Daoy (cell line): ENCODE measurements at places on chromosomes 5 and 9. TPM values are rescaled to one million over a fixed set of nuclear protein-coding genes. Genes with fewer than 3 reads are reported as not detected.

Gene LCN1
- not detected in 2 replicates for total RNA-seq

Gene SLC25A48
- total RNA-seq, result not detected in 2 replicates

Gene PCDHAC2
- 1.2 and 1.3 TPM in 2 replicates for total RNA-seq

Gene HSD17B3
- not detected in 2 replicates for total RNA-seq

Gene TSLP
- 0.03 TPM in 1 of 2 replicates, not detected in the other for total RNA-seq

Gene KCNV2
- total RNA-seq, result not detected in 2 replicates

Gene PFN3
- not detected in 2 replicates for total RNA-seq

Gene DDX4
- total RNA-seq, result not detected in 2 replicates

Gene PCDHA5
- total RNA-seq, result 0.39 and 0.69 TPM in 2 replicates

Gene PCDH1
- total RNA-seq, result 2.7 and 4.1 TPM in 2 replicates

Gene WASHC1
- 3.8 and 8.8 TPM in 2 replicates for total RNA-seq

- DNase-seq, result peak; percentile 22
Measured at GRCh38 chr9:6024035-6024554, 8.7 kb upstream of the RANBP6 start.

- peak; percentile 88 for DNase-seq
Measured at GRCh38 chr5:17379100-17379951, 118.7 kb upstream of the TAF11L2 start.

- DNase-seq, result no peak
Measured at GRCh38 chr9:88256216-88256615, 117.9 kb upstream of the SPATA31C2 start.

DNA sequence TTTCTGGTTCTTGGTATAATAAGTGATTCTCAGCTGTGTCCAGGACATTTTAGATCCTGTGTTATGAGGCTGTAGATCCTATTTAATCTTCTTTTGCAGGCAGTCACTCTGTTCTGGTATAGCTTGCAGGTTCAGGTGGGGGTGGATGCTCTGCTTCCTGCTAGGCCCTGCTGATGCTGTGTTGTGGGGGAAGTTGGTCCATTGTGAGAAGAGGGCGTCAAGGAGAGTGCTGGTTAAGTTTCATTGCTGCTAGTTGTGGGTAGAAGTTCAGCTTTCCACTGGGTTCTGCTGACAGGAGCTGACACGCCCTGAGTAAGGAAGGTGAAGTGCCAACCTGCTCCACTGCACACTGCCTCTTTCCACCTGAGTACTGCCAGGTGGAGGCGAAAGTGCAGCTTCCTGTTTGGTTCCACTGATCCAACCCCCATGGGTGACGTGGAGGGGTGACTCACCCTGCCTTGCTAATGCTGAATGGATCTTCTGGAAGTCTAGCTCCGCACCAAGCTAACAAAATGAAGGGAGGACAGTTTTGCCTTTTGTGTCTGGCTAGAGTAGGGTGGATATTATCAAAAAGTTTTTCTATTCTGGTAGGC is 16.3 kb downstream of the NMRK1 start:
- DNase-seq, result peak; percentile 66

DNA sequence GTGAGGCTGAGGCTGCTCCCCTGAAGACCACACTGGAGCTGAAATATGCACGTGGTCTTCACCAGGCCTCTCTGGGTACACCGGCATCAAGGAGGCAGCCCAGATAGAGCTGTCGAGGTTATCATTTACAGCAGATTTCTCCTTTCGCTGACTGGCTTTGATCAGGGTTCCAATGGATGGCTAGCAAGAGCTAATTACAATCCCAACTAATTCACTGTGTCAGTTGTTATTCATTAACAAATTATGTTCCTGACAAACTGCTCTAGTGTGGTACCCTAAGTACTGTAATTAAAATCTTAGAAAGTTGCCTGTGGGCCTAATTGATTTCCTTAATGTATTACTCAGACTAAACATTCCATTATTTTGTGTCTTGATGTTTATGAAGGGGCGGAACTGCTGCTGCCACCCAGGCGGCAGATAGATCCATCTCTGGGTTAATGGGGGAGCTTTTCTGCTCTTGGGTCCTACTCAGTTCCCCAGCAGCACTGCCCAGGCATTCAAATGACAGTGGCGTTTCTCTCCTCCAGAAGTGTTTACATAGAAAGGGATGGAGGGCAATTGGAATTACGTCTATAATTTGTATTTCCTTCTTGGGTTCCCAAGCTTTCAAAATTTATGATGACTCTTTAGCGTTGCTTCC is 71.7 kb upstream of the RAD23B start:
- no peak for DNase-seq

DNA sequence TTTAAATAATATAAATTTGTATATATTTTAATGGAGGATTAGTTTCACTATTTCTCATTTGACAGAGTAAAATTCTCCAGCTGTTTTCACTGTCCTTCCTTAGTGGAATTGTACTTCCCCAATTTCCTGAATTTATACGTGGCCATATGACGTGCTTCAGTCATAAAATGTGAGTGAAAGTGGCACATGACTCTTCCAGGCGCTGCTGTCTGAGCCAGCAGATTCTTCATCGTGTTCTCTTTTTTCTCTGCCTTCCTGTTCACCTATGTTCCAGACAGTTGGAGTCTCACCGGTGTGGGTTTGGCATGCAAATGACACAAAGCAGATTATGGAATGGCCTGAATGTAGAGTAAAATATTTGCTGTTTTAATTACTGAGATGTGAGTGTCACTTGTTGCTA is 684.1 kb downstream of the SEMA5A start:
- no peak for DNase-seq

GRCh38 chr5:131230406-131230805 is 33.4 kb upstream of the CDC42SE2 start:
- DNase-seq, result peak; percentile 25

- no peak for DNase-seq
Measured at GRCh38 chr5:36691226-36691625, 84.8 kb downstream of the SLC1A3 start.

GRCh38 chr5:149392718-149393117 is 13.6 kb upstream of the IL17B start:
- peak; percentile 69 for DNase-seq

DNA sequence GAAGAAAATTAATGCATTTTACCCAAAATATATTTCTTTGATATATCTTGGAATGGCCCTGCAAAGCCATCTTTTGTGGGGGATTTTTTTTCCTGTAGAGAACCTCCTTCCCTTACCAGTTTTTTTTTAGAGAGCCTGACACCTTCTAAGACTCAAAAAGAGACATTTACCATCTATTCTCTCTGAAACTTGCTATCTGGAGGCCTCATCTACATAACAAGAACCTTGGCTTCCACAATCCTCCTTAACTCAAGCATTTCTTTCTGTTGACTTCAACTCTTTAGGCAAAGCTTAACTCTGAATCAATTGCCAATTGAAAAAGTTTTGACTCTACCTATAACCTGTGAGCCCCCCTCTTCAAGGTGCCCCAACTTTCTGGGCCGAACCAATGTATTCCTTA is 6.2 kb downstream of the SLC45A2 start:
- no peak for DNase-seq

- no peak for DNase-seq
Measured at GRCh38 chr5:44665101-44665701, 143.5 kb upstream of the MRPS30 start.

- no peak for DNase-seq
Measured at GRCh38 chr9:119998614-119999013, 581.4 kb downstream of the CDK5RAP2 start.

- no peak for DNase-seq
Measured at GRCh38 chr5:82815871-82816270, 261.3 kb downstream of the TMEM167A start.

GRCh38 chr9:100287186-100287585 is 65.6 kb downstream of the TEX10 start:
- no peak for DNase-seq

GRCh38 chr5:53792338-53792737 is 231.9 kb downstream of the NDUFS4 start:
- no peak for DNase-seq

DNA sequence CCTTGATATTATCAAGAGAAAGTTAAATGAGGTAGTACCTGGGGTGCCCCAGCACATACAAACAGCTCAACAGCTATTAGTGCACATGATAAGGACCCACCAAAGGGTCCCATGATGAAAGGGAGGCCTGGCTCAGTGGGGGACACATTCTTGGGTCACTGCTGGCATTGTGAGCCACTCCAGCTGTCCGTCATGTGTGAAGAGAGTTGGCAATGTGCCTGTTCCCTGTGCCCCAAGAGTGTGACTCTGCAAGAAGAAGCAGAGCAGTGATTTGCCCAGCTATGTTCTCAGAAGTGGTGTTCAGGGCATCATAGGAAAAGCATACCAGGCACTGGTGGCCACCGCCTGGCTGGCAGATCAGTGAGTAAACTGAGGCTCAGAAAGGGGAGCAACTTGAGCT is 37.1 kb upstream of the TDRD7 start:
- no peak for DNase-seq

- no peak for DNase-seq
Measured at GRCh38 chr5:176788941-176789872, 21.2 kb upstream of the UNC5A start.

DNA sequence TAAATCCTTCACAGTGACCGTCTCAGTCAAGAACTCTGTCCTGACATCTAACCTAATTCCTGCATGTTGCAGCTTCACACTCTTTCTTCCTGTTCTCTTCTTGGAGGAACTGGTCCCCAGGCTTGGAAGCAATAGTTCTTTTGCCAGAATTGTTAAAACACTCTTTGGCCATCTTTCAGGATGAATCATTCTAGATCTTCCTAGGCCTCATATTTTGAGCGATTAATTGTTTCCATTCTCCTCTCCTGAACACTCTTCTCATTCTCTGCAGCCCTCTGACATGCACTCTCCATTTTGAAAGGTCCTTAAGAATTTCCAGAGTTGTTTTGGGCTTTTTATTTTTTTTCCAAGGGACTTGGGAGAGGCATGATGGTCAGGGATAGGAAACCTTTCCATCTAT is 85.8 kb downstream of the FAM114A2 start:
- DNase-seq, result no peak

DNA sequence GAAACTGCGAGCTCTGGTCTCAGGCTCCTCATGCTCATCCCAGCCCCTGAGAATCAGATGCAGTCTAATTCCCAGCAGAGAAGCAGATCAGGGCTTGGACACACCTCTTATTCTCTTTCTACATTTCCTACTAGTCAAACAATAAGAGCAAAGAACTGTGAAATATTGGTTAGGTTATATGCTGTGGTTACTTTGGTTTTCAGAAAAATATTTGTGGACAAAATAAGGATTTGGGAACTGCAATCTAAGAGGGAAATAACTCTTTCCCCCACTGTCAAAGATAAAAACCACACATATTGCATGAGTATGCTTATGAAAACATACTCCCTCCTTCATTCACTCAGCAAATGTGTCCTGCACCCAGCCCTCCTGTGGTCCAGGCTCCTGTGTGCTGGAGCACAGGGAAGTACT is 164.5 kb upstream of the S1PR3 start:
- peak; percentile 84 for DNase-seq

- no peak for DNase-seq
Measured at GRCh38 chr9:86281593-86282076, 703 bp downstream of the ISCA1 start.

GRCh38 chr5:78638423-78638822 is 10.1 kb downstream of the LHFPL2 start:
- peak; percentile 98 for DNase-seq

DNA sequence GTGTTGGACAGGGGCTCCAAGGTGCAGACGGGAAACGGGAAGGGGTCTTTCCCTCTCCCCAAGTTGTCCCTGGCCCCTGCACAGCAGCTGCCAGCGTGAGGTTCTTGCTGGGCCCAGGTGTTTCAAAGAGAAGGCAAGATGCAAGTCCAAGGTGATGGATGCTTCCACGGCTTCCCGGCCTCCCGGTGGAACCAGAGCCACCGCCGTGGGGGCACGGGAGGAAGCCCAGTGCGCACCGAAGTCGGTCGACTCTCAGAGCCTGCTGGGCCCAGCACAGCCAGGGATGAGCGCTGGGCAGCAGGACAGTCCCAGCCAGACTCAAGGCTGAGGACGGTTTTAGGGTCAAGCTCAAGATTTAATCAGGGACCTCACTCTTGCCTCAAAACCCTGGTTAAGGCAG is 25.2 kb upstream of the BARHL1 start:
- DNase-seq, result no peak

DNA sequence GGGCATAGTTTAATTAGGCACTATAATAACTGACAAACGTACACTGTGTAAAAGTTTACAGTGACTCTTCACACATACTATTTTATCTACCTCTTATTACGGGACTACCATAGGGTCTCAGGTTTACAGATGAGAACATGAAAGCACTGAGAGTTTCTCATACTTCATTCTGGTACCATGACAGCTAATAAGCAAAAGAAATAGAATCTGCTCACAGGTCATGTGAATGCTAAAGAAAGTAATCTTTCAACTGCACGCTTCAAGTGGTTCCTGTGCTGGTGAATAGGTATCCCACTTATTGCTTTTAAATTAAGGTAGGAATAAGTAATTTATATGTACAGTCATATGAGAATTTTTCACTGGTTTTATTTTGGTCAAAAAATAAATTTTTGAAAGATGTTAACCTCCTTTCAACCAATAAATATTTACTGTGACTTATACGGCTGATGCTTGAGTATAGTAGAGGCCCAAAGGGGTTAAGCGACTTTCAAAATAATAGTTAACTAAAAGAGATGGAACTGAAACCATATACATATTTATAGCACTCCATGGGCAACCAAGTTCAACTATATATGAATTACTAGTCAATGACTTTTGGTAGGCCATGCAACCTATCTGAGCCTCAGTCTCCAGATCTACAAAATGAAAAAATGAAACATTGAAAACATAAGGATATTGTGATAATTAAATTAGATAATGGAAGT is 8.1 kb downstream of the CDKN2A start:
- no peak for DNase-seq

GRCh38 chr5:61438298-61438970 is 106.4 kb downstream of the ZSWIM6 start:
- no peak for DNase-seq

GRCh38 chr5:35828082-35828598 is 28.6 kb upstream of the IL7R start:
- DNase-seq, result no peak

- no peak for DNase-seq
Measured at GRCh38 chr5:140134277-140134935, 8.7 kb downstream of the IGIP start.

DNA sequence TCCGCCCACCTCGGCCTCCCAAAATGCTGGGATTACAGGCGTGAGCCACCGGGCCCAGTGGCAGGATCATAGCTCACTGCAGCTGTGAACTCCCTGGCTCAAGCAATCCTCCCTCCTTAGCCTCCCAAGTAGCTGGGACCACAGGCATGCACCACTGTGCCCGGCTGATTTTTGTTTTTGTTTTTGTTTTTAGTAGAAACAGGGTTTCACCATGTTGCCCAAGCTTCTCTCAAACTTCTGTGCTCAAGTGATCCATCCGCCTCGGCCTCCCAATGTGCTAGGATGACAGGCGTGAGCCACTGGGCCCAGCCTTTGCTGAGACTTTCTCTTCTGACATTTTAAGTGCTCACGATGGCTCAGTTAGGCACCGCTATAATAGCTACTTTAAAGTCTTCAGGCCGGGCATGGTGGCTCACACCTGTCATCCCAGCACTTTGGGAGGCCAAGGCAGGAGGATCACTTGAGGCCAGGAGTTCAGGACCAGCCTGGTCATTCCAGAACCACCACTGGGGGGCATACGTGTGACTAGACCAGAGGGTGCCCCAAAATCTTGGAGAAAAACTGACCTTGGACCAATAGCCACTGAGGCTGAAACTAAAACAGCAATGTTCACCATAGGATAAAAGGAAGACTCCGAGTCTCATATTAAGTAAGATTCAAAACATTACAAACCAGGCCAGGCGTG is 3.1 kb upstream of the ENTPD8 start:
- no peak for DNase-seq

- DNase-seq, result no peak
Measured at GRCh38 chr9:100211476-100211875, 112.4 kb downstream of the INVS start.
